ENCODE measurements at places on chromosomes 7 and 10.

DNA sequence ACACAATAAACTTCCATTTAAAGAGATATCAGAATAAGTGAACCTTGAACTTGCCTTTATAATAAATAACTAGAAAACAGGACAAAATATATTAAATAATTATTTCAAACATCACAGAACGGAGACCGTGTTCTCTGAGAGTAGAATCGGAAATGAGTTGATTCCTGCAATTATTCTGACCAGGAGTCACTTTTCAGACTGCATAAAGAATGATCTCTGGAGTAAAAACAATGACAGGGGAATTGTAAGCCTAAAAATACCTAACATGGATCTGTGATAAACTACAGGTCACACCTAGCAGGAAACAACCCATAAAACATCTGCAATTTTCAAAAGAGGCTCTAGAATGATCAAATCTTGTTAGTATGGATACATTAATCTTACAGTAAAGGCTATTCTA lies 577.5 kb upstream of the SORCS1 start:
- H3K36me3 ChIP-seq, result no peaks in the 10 kb centered on the region
- H3K27ac ChIP-seq, result no peak overlapping the region
- H3K4me1 ChIP-seq, result no peaks in the 10 kb centered on the region
- H3K27me3 ChIP-seq, result no peaks in the 10 kb centered on the region

DNA sequence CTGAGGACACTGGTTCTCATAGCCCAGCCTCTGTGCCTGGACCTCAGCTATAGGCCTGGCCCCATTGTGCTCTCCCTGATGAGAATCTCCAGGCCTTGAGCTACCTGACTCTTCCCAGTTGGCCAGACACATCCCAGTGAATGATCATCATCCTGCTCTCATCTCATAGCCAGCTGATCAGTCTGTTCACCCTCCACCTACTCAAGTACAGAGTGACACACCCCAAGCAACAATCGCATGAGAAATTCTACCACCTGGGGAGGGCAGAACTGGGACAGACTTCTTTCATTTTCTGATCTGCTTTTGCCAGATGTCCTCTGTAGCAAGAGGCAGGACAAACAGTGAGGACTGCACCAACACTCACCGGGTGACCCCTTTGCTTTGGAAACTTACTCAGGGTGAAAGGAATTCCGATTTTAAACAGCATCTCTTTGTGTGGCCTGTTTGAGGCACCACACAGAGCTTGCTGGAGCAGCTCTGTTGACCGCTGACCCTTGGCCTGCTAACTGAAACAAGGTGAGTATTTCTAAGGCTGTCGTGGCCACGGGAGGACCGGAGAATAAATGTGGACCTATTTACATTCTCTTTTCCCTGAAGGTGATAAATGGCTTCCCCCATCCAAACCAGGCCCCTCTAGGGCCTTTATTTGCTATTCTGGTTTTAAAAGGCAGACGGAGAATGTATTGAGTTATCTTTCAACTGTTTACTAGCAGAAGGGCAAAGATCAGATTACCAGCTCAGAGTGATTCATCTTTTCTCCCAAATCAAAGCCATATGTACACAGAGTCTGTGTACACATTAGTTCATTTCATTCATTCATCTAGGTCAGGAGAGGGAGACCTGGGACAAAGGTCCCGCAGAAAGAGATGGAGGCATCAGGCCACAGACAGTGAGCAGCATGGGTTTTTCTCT lies 181.4 kb upstream of the TNS3 start:
- H3K36me3 ChIP-seq, result no peaks in the 10 kb centered on the region
- no peaks in the 10 kb centered on the region for H3K27me3 ChIP-seq
- peaks cover 29% of the 10 kb centered on the region for H3K4me1 ChIP-seq
- H3K27ac ChIP-seq, result peak overlapping the region; percentile 64
- DNase-seq, result peak; percentile 51

- H3K36me3 ChIP-seq, result no peaks in the 10 kb centered on the region
- DNase-seq, result peak; percentile 75
- H3K4me3 ChIP-seq, result peak within 1 kb of the TSS; percentile 57
- H3K4me1 ChIP-seq, result no peaks in the 10 kb centered on the region
Measured at GRCh38 chr7:90211391-90212148, at the start of gene STEAP2. STEAP2 (plus strand) TSS chr7:90211740; CDS start chr7:90225083, 13,343 bp downstream.

DNA sequence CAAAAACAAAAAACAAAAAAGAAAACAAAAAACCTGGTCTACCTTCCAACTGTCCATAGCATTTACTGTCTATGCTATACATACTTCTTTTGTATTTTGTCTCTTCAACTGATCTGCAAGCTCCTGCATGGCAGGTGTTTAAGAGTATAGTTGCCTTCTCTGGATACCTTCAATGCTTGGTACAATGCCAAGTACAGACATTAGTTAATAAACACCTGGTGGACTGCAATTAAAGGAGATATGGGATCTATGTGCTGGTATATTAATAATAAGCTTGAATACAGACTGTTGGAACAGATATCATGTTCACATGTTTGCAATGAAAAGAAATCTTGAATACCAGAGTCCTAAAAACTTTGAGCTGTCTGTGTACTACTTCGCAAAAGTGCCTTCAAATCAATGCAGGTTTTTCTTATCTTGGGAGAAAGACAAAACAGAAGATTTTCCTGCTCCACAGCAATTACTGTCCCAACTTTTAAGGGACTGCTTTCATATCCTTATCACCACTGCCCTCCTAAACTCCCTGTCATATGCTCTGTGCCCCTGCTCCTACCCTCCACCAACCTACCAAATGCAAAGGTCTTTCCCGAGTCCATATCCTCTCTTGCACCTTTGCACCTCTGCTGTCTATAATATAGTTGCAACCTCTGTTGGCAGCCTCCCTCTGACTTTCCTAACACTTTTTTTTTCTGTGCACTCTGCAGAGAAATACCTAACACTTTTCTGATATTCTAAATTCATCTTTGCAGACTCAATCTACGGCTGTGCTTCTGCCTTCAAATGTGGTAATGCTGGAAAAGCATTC lies 85.1 kb downstream of the DNMBP start:
- no peaks in the 10 kb centered on the region for H3K36me3 ChIP-seq
- H3K4me1 ChIP-seq, result no peaks in the 10 kb centered on the region
- no peak for DNase-seq
- H3K27ac ChIP-seq, result no peak overlapping the region
- H3K4me3 ChIP-seq, result no peak overlapping the region

DNA sequence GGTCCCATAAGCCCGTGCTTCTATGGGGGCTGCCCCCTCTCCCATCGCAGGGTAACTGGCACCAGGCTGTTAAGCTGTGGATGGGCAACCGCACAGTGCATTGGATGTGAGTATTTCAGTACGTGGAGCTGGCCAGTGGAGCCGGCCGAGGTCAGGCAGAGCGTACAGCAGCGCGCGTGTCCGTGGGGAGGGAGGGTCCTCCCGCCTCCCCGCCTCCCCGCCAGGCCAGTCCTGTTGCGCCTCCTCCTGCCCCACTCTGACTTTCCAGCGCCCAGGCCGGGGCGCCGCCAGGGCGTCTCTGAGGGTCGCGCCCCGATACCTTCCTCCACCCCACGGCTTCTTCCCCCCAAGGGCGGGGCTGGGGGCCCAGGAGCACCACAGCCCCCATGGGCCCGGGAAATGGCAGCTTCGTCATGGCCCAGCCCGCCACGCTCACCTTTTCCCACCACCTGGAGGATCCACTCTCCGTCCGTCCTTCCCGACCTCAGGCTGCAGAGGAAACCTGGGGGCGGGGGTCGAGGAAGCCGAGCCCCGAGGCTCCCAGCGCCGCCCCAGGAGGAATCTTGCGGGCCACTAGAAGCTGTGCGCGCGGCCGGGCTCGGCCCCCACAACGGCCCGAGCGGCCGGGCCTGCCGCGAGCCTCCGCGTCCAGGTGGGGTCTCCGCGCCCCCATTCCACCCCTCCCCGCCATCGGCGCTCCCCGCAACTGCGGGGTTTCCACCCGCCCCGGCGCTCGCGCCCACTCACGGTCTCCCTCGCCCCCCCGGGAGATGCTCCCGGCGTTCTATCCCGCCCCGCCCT lies 831 bp upstream of the PFKP start:
- H3K36me3 ChIP-seq, result no peaks in the 10 kb centered on the region
- peaks cover 30% of the 10 kb centered on the region for H3K4me1 ChIP-seq
- H3K27ac ChIP-seq, result no peak overlapping the region
- H3K27me3 ChIP-seq, result peaks cover 9% of the 10 kb centered on the region
- no peak for DNase-seq
- peak overlapping the region; percentile 31 for H3K4me3 ChIP-seq

- peaks cover 9% of the 10 kb centered on the region for H3K36me3 ChIP-seq
- H3K27me3 ChIP-seq, result no peaks in the 10 kb centered on the region
Measured at GRCh38 chr10:282294-283139, 147.3 kb downstream of the ZMYND11 start.

- H3K4me1 ChIP-seq, result no peaks in the 10 kb centered on the region
- DNase-seq, result no peak
- no peaks in the 10 kb centered on the region for H3K27me3 ChIP-seq
- H3K36me3 ChIP-seq, result no peaks in the 10 kb centered on the region
- H3K4me3 ChIP-seq, result no peak overlapping the region
Measured at GRCh38 chr7:5248201-5248885, 34.4 kb upstream of the SLC29A4 start.

GRCh38 chr10:35201234-35201633 lies 74.6 kb downstream of the CREM start:
- no peaks in the 10 kb centered on the region for H3K27me3 ChIP-seq
- no peaks in the 10 kb centered on the region for H3K36me3 ChIP-seq
- H3K4me1 ChIP-seq, result no peaks in the 10 kb centered on the region
- no peak overlapping the region for H3K4me3 ChIP-seq

DNA sequence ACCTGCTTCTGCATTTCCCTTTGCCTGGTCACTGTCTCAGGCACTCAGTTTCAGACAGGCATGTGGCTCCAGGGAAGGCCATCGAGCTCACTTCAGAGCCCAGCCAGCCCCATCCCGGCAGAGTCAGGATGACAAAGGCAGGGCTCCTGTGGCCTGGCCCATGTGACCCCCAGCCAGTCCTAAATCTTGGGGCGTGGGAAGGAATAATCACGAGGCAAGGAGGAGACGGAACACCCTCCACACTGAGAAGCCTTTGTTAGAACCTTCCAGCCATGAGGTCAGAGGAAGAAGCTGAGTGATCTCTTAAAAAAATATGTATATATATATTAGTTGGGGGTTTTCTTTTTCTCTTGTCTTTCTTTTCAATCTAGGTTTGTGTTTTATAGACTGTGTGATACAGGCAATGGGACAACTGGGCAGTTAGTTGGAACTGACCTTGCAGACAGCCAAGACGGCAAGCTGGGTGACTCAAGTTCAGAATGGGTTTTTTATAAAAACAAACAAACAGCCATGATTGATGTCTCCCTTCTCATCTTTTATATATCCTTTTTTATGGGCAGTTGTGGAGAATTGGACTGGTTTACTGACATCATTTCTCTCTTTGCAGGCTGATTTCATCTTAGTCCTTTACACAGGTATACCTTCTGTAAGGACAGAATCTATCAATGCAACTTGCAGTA lies 60.8 kb downstream of the CHN2 start:
- DNase-seq, result no peak
- no peaks in the 10 kb centered on the region for H3K36me3 ChIP-seq
- H3K27me3 ChIP-seq, result no peaks in the 10 kb centered on the region
- H3K4me1 ChIP-seq, result no peaks in the 10 kb centered on the region

- no peak overlapping the region for H3K27ac ChIP-seq
- no peak for DNase-seq
- no peaks in the 10 kb centered on the region for H3K4me1 ChIP-seq
- no peak overlapping the region for H3K4me3 ChIP-seq
- no peaks in the 10 kb centered on the region for H3K36me3 ChIP-seq
Measured at GRCh38 chr7:20861468-20861867, 74.8 kb upstream of the SP8 start.

DNA sequence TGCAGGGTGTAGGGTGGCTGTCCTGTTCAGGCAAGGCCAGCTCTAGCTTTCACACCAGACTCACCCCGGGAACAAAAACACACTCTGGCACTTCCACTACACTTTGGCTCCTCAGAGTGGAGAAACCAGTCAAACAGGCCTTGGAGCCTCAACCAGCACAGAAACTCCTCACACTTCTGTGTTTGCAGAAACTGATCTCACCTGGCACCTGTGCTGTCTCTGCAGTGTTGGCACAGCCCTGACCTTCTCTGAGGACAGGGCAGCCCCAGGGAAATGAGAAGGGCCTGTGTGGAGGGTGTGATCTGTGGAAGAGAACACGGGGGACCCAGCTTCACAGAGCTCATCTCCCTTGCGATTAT lies 4.1 kb upstream of the CALML5 start:
- no peaks in the 10 kb centered on the region for H3K36me3 ChIP-seq
- H3K27ac ChIP-seq, result no peak overlapping the region
- no peak overlapping the region for H3K4me3 ChIP-seq
- no peak for DNase-seq
- no peaks in the 10 kb centered on the region for H3K4me1 ChIP-seq

DNA sequence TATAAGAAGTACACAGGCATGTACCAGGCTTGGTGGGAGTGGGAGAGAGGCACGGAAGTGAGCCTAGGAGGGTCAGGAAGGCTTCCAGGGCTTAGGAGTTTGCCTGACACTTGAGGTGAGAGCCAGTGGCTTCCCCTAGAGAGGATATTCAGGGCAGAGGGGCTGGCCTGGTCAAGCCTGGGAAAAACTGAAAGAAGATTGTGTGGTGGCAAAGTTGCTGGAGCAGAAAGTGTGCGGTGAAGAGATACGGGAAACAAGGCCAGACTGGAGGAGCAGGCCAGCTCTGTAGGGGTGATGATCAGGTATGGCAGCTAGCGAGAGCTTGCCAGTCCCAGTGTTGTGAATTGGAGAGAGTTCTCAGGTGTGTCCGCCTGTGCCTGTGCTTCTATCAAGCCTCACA lies 129.9 kb downstream of the CCNY start:
- H3K27me3 ChIP-seq, result no peaks in the 10 kb centered on the region
- H3K4me1 ChIP-seq, result peaks cover 73% of the 10 kb centered on the region
- no peak for DNase-seq
- no peak overlapping the region for H3K4me3 ChIP-seq

GRCh38 chr7:41927380-41927779 lies 224.5 kb upstream of the INHBA start:
- no peaks in the 10 kb centered on the region for H3K4me1 ChIP-seq
- no peaks in the 10 kb centered on the region for H3K27me3 ChIP-seq
- no peaks in the 10 kb centered on the region for H3K36me3 ChIP-seq
- H3K27ac ChIP-seq, result no peak overlapping the region

DNA sequence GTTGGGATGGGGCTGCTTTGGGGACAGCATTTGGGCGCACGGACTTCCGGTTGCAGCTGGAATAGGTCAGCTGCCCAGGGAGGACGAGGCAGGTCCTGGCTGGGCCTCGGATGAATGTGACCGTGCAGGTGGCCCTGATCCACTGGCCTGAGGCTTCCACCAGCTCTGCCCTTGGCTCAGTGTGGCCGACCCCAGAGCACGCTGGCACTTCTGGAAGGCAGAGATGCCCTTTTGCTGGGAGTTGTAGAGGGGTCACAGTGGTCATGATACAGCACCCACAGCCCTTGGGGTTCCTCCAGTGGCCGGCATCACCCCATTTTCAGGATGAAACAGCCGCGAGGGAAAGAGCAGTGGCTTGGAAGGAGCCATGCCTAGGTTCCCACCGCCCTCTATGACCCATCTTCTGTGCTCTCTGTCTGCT lies 19.0 kb downstream of the ADCY1 start:
- H3K4me1 ChIP-seq, result no peaks in the 10 kb centered on the region
- H3K4me3 ChIP-seq, result no peak overlapping the region
- DNase-seq, result no peak
- no peaks in the 10 kb centered on the region for H3K27me3 ChIP-seq

GRCh38 chr10:103149991-103150622 lies 43.0 kb downstream of the NT5C2 start:
- H3K4me3 ChIP-seq, result no peak overlapping the region
- H3K27ac ChIP-seq, result no peak overlapping the region
- no peaks in the 10 kb centered on the region for H3K4me1 ChIP-seq
